ENCODE measurements at places on chromosomes 12 and 14.

DNA sequence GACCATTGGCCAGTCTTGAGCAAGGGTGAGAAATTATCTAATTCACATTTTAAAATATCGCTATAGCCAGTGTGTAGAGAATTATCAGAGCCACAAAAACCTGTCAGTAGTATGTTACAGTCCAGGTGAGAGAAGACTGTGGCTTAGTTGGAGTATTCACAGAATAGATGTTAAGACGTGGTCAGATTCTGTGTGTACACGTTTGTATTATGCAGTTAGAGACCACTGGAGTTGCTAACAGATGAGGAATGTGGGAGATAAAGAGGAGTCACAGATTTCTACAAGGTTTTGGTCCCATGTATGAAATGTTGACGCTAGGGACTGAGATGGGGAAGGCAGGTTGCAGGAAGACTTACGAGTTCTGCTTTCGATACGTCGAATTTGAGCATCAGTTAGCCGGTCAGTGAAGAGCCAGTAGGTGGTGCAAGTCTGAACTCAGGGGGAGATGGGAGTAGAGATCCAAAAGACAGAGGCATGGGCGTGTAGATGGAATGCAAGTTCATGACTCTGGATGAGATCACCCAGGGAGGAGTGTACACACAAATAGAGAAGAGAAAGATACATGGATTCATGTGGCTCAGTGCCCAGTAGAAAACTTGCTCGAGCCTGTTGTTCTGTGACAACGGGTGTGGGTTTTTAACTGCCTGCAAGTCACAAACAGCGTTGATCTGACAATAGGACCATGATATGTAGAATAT, 114.8 kb upstream of the FLRT2 start:
- DNase-seq: no peak

GRCh38 chr12:94566345-94566744, 84.0 kb downstream of the TMCC3 start:
- no peak for DNase-seq

DNA sequence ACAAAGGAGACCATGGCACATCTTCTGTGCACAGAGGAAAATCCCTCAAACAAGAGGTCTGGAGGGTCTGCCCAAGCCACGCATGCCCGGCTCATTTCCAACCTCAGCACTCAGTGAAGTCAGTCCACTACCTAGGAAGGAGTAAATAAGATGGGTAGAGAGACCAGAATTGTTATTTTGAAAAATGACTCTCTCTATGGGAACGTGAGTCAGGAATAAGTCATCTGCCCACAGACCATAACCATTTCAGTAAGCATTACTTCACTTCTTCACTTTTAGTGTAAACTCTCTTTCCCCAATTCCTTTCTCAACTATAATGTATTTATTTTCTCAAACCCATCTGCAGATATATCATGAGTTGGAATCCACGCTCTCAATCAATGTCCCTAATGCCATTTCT, 1039.9 kb upstream of the USP15 start:
- no peak for DNase-seq

DNA sequence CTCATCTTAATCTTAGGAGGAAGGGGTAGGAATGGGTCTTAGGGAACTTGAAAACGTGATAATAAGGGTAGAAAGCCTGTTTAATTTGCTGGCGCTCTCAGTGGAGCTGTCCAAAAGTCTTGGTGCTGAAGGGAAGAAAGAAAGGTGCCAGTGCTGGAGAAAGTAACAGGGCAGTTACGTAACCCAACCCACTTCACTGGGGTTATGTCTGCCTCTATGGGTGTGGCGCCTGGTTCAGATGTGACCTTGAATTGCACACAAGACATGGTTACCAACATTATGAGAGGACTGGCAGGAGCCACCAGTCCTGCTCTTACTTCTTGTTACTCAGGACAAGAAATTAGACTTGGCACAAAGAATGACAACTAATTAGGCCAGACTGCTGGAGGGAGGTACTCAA, 18.6 kb upstream of the GPATCH2L start:
- no peak for DNase-seq

- DNase-seq: no peak
These were observed 77.9 kb upstream of the SOX5 start for GRCh38 chr12:24027352-24027751.

DNA sequence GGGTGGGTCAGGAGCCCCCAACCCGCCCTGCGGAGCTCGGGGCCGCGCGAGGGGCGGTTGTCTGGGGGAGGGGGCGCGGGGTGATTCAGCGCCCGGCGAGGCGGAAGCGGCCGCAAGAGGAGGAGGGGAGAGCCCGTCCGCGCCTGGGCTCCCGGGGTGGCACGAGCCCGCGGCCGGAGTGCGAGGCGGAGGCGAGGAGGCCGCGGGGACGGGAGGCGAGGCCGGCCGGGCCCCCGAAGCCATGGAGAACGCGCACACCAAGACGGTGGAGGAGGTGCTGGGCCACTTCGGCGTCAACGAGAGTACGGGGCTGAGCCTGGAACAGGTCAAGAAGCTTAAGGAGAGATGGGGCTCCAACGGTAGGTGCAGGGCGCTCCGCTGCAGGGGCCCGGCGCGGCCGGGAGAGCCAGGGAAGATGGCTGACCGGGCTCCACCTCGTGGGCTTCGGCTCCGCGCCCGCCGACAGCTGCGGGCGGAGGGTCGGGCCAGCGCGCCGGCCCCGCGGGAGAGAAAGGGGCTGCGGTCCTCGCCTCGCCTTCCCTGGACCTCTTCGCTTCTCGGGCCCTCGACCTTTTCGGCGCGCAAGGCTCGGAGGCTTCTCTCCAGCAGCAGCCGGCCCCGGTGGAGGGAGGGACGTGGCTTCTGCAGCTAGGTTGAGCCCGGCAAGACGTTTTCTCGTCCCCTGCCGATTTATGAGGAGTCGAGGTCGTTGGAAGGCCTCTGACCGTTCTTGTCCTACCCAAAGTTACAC, 677 bp downstream of the ATP2A2 start:
- DNase-seq: peak; percentile 83

- DNase-seq: no peak
These were observed 1.2 kb downstream of the ZNF410 start for GRCh38 chr14:73887694-73888459.

DNA sequence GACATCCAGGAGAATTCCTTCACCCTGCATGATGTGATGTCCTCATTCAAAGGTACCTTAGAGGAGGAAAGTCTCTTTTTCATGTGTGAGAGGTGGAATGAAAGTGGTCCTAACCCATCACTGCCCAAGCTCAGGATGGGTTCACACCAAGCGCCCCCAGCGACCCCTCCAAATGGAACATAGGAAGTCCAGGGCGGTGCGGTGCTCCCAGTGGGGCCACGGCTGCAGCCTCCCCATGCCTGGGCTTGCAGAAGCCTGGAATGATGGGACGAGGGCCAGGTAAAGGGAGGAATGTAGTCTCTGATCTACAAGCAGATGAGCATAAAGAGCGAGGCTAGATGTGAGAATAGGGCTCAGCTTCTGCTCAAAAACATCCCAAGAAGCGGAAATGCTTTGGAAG, 196.3 kb downstream of the TTC7B start:
- DNase-seq: no peak

GRCh38 chr12:67804168-67804567, 155.6 kb downstream of the DYRK2 start:
- DNase-seq: no peak

GRCh38 chr12:18262514-18262913, 1.2 kb downstream of the PIK3C2G start:
- no peak for DNase-seq

DNA sequence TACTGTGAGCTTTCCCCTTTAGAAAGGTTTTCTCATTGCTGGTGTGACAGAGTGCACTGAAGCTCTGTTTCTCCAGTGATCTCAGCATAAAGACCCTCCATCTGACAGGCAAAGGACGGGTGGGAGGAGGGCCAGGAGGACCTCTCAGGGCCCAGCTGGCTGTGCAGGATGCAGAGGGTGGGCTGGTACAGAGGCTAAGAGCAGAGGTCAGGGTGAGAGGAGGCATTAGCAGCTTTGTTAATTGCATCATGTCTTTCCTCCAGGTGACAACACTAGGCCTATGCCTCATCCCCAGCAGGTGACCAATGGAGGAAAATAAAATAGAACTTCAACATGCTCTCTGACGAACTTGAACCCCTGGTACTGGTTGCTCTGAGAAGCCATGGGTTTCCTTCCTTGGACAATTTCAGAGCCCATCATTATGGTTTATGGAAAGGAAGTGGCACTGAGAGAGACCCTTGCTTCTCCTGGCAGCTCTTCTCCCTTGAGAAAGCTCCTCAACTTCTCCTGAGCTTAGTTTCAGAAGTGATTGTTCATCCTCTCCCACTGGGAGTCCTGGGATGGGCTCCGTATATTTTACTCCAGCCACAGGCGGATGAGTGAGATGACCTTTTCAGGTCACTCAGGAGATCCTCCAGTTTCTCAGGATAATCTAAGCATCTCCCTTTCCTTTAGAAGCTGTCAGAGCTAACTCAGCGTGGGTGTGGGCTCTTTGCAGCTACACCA, 45.8 kb upstream of the ATP23 start:
- no peak for DNase-seq

GRCh38 chr12:67096533-67097318, 172.4 kb upstream of the CAND1 start:
- no peak for DNase-seq

- no peak for DNase-seq
These were observed 15.0 kb downstream of the CEP128 start for GRCh38 chr14:80926397-80927082.

DNA sequence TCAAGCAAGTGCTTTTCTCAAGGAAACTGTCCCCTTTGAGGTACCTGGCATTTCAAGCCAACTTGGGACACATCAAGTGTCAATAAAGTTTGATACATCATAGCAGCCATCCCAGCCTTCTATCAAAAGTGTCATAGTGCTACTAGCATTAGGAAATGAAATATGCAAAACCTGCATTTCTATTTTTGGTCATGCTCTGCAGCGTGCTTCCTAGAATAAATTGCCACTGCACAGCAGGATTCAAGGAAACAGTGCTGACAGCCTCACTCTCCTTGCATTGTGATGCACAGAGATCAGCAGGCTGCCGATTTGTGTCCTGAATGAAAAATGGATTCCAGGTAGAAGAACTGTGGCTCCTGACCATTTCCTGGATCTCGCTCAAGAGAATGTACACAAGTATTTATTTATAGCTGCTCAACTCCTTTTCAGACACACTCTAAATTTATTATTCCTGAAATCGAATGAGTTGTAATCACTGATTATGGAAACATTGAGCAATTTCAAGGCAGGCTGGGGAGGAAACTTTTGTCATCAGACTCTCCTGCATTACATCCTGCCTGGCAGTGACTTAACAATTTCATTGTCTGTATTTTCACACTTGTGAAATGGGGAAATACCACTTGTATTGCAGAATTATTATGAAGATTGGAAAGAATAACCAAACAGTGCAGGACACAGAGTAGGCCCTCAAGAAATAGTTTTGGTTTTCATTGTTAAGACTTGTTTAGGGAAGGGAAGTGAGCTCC, 120.9 kb downstream of the SLC38A6 start:
- DNase-seq: no peak

DNA sequence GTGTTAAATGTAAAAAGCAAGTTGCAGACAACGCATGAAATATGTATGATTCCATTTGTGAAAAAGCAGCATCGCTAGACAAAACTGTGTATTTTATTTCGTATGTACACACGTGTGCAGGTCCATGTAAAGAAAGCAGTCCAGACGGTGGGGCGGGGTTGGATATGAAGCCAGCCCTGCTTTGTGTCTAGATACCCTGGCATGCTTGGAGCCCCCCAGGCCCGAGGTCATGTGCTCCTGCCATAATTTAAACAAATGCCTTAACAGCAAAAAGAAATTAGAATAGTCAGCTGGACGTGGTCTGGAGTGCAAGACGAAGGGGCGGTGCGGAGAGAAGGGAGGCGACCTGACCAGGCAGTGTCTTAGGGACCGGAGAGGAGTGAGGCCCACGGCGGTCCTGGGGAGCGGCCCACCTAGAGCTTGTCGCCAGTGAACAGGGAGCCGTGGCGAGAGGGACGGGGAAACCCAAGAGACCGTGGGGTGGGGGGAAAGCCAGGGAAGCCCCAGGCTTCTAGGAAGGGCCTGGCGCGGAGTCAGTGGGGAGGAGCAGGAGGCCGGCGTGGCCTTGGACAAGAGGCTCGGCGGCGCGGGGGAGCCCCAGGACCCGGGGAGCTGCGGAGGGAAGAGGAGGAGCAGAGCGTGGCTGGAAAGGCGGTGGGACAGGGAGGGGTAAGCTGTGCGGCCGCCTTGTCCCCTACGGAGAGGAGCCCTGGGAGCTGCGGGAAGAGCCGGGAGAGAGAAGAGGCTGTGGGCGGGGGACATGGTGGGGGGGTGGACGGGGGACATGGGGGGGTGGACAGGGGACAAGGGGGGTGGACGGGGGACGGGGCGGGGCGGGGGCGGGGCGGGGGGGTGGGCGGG, 118.5 kb upstream of the C14orf180 start:
- peak; percentile 62 for DNase-seq

GRCh38 chr12:131864469-131864868, 30.0 kb upstream of the ULK1 start:
- DNase-seq: no peak

DNA sequence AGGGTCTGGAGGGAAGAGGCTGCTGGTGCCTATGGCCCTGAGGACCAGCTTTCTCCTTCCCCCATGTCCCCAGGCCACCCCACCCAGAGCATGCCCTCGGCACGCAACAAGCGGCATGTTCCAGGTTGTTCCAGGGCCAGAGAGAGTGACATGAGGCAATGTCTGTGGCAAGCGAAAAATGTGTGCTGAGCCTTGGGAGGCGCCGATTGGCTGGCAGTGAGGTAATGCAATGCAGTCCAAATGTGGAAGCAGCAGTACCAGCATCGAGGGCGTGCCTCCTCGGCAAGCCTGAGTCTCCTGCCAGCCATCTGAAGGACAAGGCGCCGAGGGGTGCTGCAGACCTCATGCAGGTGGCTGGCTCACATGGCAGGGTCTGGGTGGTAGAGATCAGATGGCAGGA, 423.8 kb downstream of the NRXN3 start:
- no peak for DNase-seq

- DNase-seq: no peak
These were observed 104.2 kb downstream of the PCNX1 start for GRCh38 chr14:71011479-71011878.

- no peak for DNase-seq
These were observed 25.1 kb upstream of the ITGA5 start for GRCh38 chr12:54444206-54444605.

GRCh38 chr12:121947981-121948380, 29.6 kb downstream of the CFAP251 start:
- no peak for DNase-seq

- DNase-seq: no peak
These were observed 332.6 kb upstream of the SYT1 start for GRCh38 chr12:78531831-78532458.

GRCh38 chr12:115726691-115727090, 550.8 kb downstream of the MED13L start:
- no peak for DNase-seq

Data from cardiac septum (tissue), 1 donor.